ENCODE measurements at places on chromosomes 5 and 9. TPM values are rescaled to one million over a fixed set of nuclear protein-coding genes. Genes with fewer than 3 reads are reported as not detected.

Gene KIF4B
- under 0.01 TPM for total RNA-seq

Gene STPG3
- total RNA-seq, result not detected

Gene CCNO
- total RNA-seq, result 0.13 TPM

Gene OGN
- not detected for total RNA-seq

Gene GLDC
- 2.1 TPM for total RNA-seq

Gene RACK1
- 2,547 TPM for total RNA-seq

Gene CDK9
- 82.7 TPM for total RNA-seq

Gene LTC4S
- total RNA-seq, result not detected

Gene CKS2
- 253 TPM for total RNA-seq

Gene ASPN
- total RNA-seq, result not detected

Gene BRD9
- 41.3 TPM for total RNA-seq

Gene STING1
- total RNA-seq, result 120 TPM

Gene ORM1
- total RNA-seq, result not detected

Gene RICTOR
- total RNA-seq, result 12.5 TPM

Gene TUSC1
- total RNA-seq, result 11.8 TPM
